ENCODE measurements at places on chromosomes 16 and 17.

DNA sequence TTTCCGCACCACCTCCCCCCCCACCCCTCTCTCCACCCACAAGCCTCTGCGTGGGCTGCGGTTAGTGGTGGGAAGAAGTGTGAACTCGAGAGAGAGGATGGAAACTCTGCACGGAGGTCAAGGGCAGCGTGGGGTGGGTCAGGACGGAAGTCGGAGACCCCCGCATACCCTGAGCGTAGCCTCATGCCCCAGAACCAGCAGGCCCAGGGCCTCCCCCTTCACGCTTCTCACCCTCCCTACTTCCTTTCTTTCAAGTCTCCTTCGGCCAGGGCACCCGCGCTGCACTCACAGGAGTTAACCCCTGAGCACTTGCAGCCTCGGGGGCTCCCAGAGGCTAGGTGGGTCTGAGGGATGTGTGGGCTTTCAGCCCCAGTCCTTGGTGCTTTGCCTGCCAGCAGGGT lies 9.2 kb downstream of the TBKBP1 start:
- no peak for DNase-seq

DNA sequence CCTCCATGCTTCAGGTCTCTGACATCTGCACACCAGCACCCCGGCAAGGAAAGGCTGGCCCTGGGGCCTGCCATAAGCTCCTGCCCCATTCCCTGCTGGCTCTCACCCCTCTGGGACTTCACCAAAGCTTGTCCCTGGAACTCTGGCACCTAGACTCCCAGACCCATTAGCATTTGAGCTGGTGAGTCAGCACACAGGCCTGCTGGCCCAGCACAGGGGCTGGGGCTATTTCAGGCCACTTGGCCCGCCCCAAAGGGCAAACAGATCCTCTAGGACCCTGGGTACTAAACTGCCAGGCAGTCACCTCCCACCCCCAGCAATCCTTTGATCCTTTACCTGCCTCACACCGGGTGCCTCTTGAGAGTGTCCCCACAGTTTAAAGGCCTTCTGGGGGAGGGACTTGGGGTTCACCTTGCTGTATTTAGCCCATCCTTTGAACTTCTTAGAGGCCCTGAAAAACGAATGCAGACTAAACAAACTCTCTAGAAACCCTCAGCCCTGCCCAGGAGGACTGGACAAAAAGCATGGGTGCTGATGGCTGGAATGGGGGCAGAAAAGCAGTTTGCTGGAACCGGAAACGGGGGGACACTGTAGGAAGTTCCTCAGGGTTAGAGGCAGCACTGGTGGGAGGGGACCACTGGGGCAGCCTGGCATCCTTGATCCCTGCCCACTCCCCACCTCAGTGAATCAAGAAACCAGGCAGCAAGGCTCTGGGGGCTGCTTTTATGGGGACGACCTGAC lies 3.2 kb upstream of the SAMD14 start:
- DNase-seq: no peak

GRCh38 chr16:57824888-57825287 lies 22.6 kb upstream of the KIFC3 start:
- no peak for DNase-seq

- DNase-seq: no peak
Observed at GRCh38 chr16:56847173-56847910, 17.7 kb upstream of the SLC12A3 start.

- no peak for DNase-seq
Observed at GRCh38 chr16:49129935-49130334, 151.7 kb downstream of the CBLN1 start.

DNA sequence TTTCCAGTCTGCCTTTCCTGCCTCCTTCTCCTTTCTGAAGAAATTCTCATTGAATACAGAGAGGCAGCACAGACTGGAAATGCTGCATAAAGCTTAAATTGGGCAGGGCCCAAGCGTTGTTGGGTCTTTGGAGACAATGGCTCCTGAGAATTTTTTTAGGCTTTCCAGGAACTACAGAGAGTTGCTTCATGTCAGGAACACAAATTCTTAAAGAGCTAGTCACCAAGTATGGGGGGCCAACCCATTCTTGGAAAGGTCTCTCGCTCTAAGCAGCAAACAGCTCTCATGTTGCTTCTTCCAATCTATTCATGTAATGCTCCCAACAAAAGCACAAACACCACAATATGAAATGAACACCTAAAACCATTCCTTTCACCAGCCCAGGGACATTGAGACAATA lies 6.9 kb downstream of the HNF1B start:
- DNase-seq: no peak

DNA sequence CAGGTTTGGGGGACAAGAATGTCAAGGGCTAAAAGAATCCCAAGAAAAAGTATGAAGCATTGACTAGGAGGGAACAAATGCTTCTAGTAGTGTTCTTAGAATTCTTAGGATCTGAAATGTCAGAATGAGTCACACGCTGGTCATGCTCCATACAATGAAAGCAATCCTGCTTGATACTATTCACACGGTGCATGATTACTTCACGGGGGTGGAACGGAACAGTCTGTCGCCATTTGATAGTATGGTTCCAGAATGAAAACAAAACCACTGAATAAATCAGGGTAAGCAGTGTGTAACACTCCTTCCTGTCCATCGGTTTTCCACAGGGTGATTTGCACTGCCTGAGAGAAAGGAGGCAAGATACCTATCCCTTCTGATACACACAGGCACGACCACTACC lies 22.9 kb upstream of the YWHAE start:
- DNase-seq: no peak

- no peak for DNase-seq
Observed at GRCh38 chr16:79836144-79836543, 235.6 kb upstream of the MAF start.

DNA sequence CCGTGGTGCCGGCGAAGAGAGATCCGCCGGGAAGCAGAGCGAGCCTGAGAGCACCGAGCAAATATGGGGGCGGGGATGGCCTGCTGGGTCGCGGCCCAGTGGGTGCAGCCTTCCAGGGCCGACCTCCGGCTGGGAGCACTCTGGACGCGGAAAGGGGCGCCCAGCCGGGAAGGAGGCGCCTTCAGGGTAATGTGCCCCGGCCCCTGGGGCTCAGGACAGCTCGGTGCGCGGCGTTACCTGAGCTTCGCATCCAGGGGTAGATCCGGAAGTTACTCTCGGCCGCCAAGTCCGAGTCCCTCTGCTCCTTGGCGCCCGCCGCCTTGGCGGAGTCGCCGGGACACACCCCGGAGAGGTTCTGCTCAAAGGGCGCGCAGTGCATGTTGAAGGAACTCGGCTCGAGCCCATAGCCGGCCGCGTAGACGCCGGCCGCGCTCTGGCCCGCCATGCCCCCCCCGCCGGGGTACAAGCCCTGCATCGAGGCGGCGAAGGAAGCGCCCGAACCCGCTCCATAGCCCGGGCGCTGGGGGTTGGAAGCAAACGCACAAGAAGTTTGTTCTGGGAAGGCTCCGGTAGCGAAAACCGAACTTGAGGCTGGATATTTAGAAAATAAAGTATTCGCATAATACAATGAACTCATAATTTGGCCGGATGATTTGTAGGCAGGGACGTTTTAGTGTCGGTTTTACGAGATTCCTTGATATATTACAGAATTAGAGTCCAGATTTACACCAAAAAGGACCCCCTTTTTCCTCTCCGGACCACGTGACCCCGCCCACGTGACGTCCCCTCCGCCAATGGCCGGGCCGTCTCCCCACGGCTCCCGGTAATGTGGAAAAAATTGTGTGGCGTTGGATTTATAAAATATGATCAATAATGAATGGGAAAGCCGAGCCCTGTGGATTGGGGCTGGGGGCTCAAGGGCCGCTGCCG lies at the start of gene HOXB7:
HOXB7 (minus strand) TSS at position 736 of the 930 bp plus-strand sequence; CDS start at position 637, 99 bp downstream.
- DNase-seq: peak; percentile 68

DNA sequence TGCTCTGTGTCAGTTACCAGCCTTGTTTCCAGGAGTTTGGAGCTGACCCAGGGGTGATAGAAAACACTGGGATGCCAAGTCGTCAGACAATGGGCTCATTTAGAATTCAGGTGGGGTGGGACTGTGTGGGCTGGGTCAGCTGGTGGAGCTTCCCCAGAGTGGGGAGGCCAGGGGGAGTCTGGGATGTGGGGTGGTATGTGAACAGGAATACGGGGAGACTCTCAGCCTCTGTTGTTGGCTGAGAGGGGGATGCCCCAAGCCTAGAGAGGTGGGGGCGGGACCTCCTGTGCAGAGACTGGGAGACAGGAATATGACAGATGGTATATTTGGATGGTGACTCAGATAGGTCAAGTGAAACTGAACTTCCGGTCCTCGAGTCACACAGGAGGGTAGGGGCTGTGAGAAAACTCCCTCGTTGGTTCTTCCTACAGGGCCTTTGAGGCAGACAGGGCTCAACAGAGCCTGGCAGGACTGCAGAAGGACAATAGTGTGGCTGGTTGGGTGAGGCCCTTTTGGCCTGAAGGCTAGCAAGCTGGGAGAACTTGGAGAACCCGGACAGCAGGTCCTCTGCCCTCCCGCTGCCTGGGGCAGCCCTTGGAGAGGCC lies 23.7 kb downstream of the CDH1 start:
- DNase-seq: peak; percentile 32

- no peak for DNase-seq
Observed at GRCh38 chr17:70139449-70139993, 29.8 kb upstream of the KCNJ2 start.

- no peak for DNase-seq
Observed at GRCh38 chr17:21545064-21545463, 147.3 kb upstream of the KCNJ18 start.

GRCh38 chr17:74539281-74539820 lies 6.6 kb downstream of the CD300C start:
- DNase-seq: no peak

DNA sequence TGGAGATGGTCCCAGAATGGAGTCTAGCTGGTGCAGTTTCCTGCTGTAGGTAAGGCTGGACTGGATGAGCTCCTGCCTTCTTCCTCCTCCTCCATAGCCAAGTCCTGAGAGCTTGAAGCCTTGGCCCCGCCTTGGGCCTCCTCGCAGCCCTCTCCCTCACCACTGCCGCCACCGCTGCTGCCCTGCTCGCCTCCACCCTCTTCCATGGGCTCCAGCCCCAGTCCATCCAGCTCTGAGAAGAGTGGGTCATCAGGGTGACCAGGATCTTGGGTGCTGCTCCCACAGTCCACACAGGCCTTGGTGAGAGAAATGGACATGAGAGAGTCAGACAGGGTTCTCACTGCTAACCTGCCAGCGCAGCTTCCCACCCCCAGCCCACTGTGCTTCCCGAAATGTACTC lies 11.2 kb downstream of the PER1 start:
- no peak for DNase-seq

GRCh38 chr17:7442142-7442541 lies 2.7 kb upstream of the CHRNB1 start:
- no peak for DNase-seq

GRCh38 chr16:59469266-59469665 lies 735.1 kb upstream of the GOT2 start:
- no peak for DNase-seq

GRCh38 chr17:62662855-62663254 lies 35.4 kb downstream of the MRC2 start:
- no peak for DNase-seq

- no peak for DNase-seq
Observed at GRCh38 chr17:36602030-36602748, 806 bp downstream of the MRM1 start.

DNA sequence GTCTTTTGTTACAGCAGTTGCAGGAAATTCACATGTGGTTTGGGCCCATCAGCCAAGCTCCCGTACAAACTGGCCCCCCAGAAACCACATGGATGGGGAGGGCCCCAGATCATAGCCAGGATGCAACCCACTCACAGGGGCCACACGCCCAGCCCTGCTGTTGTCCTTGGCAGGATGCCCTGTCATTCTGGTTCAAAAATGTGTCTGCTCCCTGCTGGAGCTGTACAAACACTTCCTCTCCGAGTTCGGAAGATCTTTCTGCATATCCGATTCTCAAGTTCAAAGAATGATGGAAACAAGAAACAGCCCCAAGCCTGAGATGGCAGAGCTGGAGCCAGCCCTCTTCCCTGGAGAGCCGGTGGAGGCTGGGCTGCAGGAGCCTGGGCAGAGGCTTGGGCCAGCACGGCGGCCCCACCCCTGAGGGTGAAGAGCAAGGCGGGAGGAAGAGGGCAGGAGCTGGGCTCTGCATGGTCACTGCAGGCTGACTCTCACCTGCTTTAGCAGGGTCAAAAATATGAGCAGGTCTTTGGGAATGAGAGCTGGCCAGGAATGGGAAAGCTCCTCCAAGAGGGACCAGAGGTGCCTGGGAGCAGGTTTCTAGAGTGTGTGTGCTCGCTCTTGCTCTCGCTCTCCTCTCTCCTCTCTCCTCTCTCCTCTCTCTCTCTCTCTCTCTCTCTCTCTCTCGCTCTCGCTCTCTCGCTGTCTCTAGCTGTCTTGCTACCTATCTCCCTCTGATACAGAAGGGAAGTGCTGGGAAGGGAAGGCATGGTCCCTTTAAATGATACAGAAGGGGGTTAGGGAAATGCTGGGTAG lies 34.7 kb upstream of the ENPP7 start:
- DNase-seq: no peak
